Activated naive CD4-positive, alpha-beta T cell treated with Interleukin-2 at 50 U/mL for 16 hours (primary cell): ENCODE measurements at places on chromosomes 4 and X.

GRCh38 chr4:188960411-188961093 is 821.3 kb downstream of the TRIML1 start:
- no peak for DNase-seq

GRCh38 chr4:178811356-178811755 is 1369.1 kb upstream of the AGA start:
- DNase-seq = no peak

- no peak for DNase-seq
Observed at GRCh38 chrX:16745659-16746058, 26.2 kb downstream of the SYAP1 start.

GRCh38 chr4:143252478-143252877 is 67.8 kb downstream of the USP38 start:
- DNase-seq = no peak

DNA sequence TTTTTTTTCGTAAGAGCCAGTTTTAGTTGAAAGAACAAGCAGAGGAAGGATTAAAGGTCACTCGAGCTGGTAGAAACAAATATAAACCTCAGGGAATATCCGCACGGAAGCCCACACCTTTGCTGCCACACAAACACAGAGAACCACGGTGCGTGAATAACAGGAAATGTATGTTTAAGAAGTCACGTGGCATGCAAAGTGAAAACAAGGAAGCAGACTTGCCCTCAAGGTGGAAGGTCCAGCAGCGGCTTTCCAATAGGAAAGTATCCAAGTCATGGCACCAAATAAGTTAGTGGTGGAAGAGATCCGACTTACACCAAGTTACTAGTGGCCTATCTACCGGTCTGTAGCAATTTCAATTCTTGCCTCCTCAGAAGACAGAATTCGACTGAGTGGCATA is 215.5 kb downstream of the HHIP start:
- DNase-seq = no peak

- no peak for DNase-seq
Observed at GRCh38 chrX:136585960-136586359, 53.9 kb downstream of the VGLL1 start.

- DNase-seq = no peak
Observed at GRCh38 chr4:84684361-84684760, 101.4 kb downstream of the CDS1 start.

DNA sequence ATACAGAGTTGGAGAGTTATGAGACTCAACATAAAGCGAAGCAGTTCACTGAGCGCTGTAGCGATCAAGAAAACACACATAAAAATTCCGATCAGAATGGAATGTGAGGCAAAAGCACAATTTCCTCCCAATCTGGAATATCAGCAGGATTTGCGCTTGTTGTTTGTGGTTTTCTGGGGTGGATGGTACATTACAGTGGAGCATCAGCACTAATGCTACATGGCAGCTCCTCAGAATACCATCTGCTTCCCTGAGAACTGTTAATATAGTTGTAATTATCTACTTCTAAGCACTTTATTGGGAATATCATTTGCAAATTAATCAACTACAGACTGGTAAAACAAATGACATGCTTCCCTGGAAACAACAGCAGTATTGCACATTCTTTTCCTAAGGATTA is 324.1 kb upstream of the PPARGC1A start:
- DNase-seq = no peak

- DNase-seq = no peak
Observed at GRCh38 chrX:42748067-42748850, 29.7 kb downstream of the PPP1R2C start.

- peak; percentile 49 for DNase-seq
Observed at GRCh38 chrX:154775419-154776349, 13.0 kb downstream of the DKC1 start.

DNA sequence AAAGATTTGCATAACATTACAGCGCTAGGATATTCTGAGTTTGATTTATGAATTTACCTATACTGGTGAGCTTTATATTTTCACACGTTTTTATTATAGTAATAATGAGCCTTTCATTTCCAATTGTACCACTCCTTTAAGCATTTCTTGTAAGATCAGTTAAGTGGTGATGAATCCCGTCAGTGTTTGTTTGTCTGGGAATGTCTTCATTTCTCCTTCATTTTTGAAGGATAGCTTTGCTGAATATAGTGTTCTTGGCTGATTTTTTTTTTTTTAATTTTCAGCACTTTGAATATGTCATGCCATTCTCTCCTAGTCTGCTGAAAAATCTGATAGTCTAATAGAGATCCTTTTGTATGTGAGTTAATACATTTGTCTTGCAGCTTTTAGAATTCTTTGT is 70.1 kb downstream of the IL15 start:
- no peak for DNase-seq

- DNase-seq = no peak
Observed at GRCh38 chrX:17860179-17860780, 818 bp downstream of the RAI2 start.

GRCh38 chr4:132540797-132541196 is 608.3 kb upstream of the PCDH10 start:
- DNase-seq = no peak

GRCh38 chrX:130120321-130120731 is 10.0 kb upstream of the ELF4 start:
- no peak for DNase-seq

DNA sequence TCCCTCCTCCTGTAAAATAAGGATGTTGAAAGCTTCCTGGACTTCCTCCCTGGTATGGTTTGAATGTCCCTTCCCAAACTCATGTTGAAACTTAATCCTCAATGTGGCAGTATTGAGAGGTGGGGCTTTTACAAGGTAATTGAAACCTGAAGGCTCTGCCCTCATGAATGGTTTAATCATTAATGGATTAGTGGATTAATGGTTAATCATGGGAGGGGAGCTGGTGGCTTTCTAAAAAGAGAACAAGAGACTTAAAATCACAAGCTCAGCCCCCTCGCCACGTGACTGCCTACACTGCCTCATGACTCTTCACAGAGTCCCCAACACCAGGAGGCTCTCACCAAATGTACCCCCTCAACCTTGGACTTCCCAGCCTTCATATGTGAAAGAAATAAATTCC is 124.6 kb upstream of the ANXA3 start:
- DNase-seq = no peak

GRCh38 chrX:12894074-12895030 is 12.1 kb upstream of the TLR8 start:
- peak; percentile 38 for DNase-seq

GRCh38 chr4:30950737-30951136 is 230.6 kb downstream of the PCDH7 start:
- no peak for DNase-seq

DNA sequence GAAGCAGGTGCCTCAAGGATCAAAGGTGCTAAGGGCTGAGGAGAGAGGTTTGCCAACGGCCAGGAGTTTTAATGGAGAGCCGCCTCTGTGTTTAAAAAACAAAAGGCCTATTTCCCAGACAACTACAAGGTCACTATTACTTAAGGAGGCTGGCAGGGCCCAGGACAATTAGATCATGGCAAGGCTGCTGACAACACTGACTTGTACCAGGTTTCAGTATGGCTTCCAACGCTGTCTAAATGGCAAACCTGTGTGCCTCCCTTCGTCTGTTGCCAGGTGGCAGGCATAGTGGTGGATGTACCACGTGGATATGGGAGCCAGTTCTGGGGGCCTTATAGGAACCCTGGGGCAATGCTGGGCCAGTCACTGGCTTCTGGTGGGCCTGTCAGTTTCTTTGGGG is 41.0 kb downstream of the NSG1 start:
- no peak for DNase-seq

- no peak for DNase-seq
Observed at GRCh38 chr4:147678796-147679549, 5.0 kb downstream of the PRMT9 start.

DNA sequence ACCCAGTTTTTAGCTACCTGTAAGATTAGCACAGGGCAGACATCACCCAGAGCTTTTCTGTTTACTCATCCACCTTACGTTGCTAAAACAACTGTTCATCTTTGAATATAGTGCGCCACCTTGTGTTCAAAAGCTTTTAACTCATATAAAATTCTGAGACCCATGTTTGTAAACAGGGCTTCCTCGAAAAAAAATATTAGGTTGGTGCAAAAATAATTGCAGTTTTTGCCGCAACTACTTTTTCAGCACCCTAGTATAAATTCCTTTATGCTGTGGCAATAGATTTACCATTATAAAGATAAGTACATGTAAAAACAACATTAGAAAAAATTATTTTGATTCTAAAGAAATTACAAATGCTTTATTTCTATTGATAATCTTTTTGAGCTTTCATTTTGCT is 147.9 kb downstream of the LRBA start:
- no peak for DNase-seq

- no peak for DNase-seq
Observed at GRCh38 chrX:21779095-21779494, 21.2 kb upstream of the SMPX start.

- DNase-seq = no peak
Observed at GRCh38 chr4:157104541-157104940, 28.6 kb downstream of the GLRB start.

DNA sequence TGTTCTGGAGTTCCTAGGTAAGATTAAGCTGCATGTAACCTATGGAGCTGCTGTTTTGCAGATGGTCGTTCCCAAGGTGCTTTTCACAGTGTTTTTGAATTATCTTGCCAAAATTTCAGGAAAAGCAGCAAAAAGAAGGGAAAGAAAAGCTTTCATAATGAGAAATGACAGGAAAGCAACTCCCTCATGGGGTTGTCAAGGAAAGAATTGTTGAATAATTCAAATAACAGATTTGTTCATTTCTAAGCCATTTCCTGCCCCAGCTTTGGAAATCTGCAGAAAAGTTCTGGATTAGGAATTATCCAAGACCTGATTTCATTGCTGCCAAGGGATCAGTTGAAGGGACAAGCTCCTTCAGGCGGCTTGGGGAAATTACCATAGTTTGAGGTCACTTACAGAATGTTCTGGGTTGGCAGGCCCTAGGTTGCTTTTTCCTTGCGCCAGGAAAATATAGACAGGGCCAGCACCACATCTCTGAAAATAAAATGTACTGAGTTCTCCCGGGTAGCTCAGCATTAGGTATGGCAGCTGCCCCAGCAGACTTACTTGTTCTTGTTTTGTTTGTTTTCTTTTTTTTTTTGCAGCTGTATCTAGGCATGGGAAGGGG is 354.7 kb downstream of the STIM2 start:
- no peak for DNase-seq

DNA sequence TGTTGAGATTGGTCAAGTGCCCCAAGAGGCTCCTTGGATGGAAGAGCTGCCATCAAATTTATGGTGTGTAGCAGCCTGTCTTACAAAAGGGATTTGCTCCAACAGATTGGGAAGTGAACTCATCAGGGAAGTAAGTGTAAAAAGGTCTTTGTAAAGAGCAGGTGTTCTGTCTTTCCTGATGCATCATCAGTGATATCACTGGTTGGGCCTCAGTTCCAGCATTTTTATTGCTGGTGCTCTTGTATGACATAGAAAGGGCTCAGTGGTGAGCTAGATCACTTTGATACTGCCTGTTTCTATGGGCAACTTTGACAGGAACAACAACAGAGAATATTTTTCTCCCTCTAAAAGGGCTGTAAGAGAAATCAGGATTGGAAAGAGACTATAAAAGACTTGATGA is 8.7 kb upstream of the GABRE start:
- no peak for DNase-seq

- DNase-seq = no peak
Observed at GRCh38 chrX:11793734-11794133, 35.7 kb downstream of the MSL3 start.

DNA sequence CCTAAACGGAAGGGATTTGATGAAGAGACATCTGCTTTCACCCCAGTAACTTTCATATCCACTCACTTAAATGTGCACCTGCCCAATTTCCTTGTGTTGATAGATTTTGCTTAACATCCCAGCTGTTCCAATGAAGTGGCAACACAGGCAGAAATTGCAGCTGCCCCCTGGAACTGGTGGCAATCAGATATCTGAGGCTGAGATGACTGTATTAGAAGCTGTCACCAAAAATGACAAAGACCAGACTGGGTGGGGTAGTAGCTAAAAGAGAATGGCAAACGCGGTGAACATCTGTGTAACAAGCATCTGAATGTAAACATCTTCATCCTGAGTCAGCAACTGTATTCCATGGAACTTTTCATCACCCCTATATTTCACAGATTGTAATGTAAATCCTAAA is 17.1 kb downstream of the GABRA2 start:
- no peak for DNase-seq

DNA sequence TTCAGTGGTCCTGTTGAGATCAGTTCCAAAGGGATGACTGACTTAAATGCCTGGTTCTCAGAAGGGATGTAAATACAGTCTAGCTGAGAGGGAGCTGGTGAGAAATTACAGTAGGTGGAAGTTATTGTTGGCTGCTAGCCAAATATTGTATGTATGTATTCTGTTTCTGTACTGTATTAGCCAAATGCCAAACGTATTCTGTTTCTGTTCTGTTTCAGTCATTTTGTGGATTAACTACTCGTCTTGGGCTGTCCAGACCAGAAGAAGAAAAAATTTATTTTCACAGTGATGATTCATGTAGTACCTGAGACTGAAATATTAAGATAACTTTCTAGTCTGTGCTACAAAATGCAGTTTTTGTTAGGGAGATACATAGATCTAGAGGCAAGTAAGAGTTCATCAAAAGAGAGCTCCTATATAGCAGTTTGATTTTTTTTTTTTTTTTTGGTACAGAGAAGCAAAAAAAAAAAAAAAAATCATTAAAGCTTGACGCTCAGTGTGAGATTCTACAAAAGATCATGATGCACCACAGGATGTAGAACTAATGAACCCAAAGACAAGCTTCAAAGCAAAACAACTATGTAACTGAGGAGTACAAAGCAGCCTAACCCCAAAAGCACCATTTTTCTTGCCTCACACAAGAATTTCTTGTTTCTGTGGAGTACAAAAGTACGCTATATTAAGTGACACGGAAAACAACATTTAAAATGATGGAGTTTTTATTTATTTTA is 54.8 kb downstream of the CASP6 start:
- no peak for DNase-seq

DNA sequence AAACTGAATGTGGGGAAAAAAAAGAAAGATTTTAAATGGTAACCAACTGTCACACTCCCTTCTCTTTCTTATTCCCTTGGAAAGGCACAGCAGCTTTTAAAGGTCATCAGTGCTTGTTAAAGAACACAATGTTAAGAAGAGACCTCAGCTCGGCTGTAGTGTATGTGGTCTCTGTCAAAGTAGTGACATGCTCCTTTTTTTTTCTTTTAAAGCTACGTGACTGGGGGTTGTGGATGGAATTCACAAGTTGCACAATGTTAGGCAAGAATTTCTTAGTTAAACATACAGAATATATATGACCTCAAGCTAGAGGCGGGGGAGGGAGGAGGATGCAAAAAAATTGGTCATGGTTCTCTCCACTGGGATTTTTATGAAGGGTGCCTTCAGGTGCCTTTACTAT is 45.6 kb downstream of the OCRL start:
- DNase-seq = no peak
